ENCODE measurements at places on chromosomes 5 and 9.
A peak's percentile ranks its signal among the peaks of the same experiment; 100 is the strongest.

GRCh38 chr9:129584136-129584535 lies 36.8 kb downstream of the C9orf50 start:
- DNase-seq: no peak

- DNase-seq: no peak
Observed at GRCh38 chr5:73565969-73566547, 515 bp downstream of the UTP15 start.

DNA sequence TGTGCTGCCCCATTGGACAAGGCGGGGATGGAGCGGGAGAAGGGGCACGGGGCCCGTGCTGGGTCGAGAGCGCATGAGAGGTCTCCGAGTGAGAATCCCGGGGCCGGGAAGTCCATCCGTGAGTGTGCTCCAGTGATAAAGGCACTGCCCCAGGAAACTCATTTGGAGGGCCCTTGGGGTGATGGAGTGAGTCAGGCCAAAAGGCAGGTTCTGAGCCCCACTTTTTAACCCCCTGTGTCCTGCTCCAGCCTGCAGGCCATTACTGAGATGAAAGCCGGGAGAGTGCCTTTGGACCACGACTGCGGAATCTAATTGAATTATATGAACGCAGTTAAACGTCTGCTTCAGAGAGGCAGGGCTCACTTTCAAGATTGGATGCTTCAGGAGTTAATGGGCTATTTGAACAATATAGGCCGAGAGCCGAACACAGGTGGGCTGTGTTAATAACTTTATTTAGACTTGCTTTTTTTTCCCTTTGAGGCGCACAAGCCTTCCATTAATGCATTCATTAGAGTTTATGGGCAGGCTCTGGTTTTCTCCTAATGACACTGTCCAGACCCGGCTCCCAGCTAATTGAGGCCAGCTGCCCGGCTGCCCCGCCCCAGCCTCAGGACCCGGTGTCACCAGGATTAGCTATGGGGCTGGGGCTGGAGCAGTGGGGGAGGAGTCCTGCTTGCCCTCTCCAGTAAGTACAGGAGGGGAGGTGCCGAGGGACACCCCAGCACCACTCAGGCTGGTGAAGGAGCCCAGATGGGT lies 79.1 kb upstream of the LMX1B start:
- no peak for DNase-seq

GRCh38 chr5:53792338-53792737 lies 231.9 kb downstream of the NDUFS4 start:
- DNase-seq: no peak

- DNase-seq: no peak
Observed at GRCh38 chr9:18689921-18690320, 216.0 kb downstream of the ADAMTSL1 start.

DNA sequence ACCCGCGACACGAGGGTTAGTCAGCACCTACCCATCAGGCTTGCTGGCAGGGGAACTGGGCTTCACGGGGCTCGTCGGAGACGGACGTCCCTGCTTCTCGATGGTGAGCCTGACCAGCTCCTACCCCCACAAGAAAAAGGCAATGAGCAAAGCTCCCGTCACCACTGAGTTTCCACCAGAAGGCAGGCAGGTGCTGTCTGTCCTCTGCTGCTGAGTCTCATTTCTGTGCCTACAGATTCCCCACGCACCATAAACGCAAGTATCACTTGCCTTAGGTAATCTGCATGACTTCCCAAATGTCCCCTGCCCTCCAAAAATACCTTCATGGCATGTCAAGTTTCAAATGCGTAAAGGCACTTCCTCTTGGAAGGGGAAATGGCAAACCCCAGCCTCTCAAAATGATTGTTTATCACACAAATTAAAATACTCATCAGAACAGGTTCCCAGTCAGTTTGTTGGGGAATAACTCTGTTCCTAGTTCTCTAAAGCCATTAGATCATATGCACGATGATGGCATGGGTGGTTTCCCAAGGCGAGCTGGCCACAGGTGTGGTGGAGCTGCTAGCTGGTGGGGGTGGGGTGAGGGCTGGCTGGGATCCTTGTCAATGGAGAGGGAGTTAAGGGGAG lies 85.0 kb downstream of the PRRT1B start:
- DNase-seq: no peak

GRCh38 chr9:127769929-127770582 lies 8.4 kb downstream of the SH2D3C start:
- DNase-seq: no peak

DNA sequence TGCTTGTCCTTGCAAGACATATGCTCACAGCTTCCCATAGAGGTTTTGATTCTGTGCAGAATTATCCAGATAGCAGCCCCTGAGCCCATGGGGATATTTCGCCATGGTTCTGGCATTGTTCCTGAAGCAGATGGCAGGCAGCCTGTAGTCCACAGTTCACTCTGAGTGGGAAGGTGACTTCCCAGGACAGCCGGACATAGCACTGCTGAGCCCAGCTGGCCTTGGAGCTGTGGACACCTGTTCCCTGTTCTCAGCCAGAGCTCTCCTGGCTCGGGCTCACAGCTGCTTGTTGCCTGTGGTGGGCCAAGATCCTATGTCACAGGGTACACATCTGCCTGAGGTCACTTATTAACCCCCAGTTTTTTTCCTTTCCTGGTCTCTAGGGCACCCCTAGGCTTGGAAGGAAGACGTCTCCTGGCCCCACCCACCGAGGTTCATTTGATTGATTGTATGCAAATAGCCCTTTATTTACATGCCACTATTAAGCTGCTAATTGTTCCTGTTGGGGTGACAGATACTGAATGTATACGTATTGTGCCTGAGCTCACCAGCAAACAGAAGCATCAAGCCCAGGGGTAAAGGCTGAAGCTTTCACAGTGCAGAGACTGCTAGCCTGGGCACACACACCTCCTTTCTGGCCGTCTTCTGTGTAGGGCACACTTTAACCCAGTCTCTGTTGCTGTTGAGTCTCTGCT lies 96.6 kb upstream of the DMRT1 start:
- no peak for DNase-seq

GRCh38 chr5:75847561-75848021 lies 130.4 kb upstream of the POC5 start:
- DNase-seq: no peak

DNA sequence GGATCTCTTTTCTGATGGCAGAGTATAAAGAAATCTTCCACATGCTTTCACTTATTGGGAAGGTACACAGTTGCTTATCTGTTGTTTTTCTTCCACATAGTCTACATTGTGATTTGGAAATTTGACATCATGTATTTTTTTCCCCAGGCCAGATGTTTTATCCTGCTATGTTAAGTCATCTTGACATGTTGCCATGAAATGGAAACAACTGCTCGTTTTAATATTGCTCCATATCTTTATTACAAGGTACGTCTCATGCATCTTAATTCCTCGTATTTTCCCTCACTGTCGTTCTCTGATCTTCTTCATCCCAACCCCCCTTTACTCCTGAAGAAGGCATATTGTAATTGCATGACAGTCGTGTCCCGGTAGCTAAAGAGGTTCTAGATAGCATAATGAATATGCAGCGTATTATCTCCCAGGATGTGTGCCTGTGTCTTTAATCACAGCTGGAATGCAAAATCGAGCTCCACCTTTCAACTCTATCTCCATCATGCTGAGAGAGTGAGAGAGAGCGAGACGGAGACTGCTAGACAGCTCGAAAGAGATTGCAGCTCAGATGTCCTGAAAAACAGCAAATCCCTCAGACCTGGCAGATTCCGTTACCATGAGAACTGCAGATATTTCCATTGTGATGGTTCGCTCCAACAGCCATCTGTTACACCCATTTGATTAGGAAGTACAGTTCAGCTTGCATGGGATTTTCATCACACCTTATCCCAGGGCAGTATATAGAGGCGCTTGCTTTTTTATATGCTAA lies 281.7 kb downstream of the TMEM38B start:
- no peak for DNase-seq

GRCh38 chr9:79164406-79164805 lies 407.4 kb upstream of the TLE4 start:
- no peak for DNase-seq

GRCh38 chr5:98599016-98599415 lies 174.4 kb upstream of the RGMB start:
- no peak for DNase-seq

- DNase-seq: peak; percentile 72
Observed at GRCh38 chr9:83061990-83062650, 822 bp downstream of the RASEF start.

- DNase-seq: no peak
Observed at GRCh38 chr9:129185991-129186390, 7.9 kb upstream of the IER5L start.

DNA sequence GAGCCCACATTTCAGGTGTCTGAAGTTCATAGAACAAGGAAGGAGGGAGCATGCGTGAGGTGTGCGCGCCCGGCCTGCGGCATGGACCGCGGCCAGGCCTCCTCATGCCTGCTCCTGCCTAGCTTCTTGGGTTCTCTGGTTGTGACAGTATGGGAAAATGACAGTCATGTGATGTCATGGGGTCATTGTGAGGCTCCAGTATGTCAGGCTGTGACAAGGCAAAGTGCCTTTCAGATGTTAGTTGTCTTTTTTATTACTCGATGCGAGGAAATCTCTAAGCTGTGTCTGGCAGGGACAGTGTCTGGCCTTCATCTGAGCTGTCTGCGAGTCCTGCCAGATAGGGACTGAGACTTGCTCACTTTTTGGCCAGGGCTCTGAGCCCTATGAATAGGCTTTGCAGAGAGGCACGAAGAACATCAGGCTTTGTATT lies 13.3 kb downstream of the UCK1 start:
- no peak for DNase-seq

GRCh38 chr9:114480746-114481435 lies 24.4 kb downstream of the WHRN start:
- DNase-seq: no peak

- DNase-seq: no peak
Observed at GRCh38 chr5:14309878-14310531, 166.9 kb downstream of the TRIO start.

DNA sequence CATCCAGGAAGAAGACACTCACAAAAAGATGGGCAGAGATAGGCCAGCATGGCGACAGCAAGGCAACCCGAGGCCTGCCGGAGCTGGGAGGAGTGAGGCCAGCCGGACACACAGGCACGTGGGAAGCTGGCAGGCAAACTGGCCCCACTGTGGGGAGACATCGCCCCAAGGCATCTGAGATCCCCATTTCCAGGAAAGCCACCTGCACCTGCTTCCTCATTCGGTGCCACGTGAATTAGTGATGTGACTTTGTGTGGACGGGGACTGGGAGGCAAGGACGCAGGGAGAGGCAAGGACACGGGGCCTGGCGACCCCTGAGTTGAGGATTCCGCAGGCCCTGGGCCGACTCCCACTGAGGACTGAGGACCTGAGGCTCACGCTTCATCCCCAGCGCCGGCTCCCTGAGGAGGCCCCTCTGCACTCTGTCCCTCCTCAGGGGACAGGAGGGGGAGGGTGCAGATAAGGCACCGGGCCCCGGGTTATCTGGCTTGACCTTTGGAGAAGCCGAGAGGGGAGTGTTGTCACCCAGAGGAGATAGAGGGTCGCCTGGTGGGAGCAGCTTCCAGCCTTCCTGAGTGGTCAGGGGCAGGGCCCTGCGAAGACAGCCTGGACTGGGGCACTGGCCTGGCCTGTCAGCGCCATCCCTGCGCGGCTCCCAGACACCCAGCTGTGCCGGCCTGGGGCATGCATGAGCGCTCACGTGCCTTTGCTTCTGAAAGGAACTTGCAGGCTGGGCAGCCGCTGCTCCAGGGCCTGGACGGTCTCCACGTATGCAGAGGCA lies 39.7 kb downstream of the NDUFS6 start:
- DNase-seq: no peak

DNA sequence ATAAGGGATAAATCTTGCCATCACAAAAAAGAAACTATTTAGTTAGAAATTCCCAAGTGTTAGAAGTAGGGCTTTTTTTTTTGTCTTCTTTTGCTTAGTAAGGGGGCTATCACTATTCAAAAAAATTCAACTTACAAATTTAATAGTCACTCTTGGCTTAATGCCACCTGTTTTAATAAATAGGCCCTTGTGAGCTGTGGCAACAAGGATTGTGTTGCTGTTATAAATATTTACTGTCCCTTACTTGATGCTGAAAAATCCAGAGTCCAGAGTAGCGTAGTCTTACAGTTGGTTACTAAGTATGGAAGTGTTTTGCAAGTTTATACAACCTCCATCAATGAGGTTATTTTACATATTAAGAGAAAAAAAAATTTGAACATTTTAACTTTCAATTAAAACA lies 21.4 kb upstream of the CEP78 start:
- no peak for DNase-seq

Measured in type B pancreatic cell (in vitro differentiated cells).